Bone marrow (tissue), 2 donors: ENCODE measurements at places on chromosomes 16 and 17.

- no peak for DNase-seq
Measured at GRCh38 chr17:77426676-77427386, 286.1 kb downstream of the SEC14L1 start.

- no peak for DNase-seq
Measured at GRCh38 chr17:28412099-28412498, 6.1 kb upstream of the SLC46A1 start.

DNA sequence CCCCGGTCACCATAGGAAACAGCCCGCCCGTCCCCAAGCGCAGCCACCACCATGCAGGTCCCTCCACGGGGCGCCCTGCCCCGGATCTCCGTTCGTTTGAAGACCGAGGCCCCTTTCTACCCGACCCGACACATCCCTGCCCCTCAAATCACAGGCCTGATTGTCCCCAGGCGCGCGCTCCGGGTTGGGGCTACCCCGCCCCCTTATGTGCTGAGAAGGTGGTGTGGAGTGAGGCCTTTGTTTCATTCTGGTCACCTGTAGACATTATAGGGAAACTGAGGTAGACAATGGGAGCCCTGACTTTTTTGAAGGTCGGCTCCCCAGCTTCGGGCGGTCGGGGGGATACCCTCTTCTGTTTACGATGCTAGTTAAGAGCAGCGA, 763 bp upstream of the ACTG1 start:
- no peak for DNase-seq

- peak; percentile 50 for DNase-seq
Measured at GRCh38 chr16:83899272-83899897, 470 bp downstream of the MLYCD start.

GRCh38 chr17:21376759-21377690, 868 bp downstream of the KCNJ12 start:
- DNase-seq, result no peak

DNA sequence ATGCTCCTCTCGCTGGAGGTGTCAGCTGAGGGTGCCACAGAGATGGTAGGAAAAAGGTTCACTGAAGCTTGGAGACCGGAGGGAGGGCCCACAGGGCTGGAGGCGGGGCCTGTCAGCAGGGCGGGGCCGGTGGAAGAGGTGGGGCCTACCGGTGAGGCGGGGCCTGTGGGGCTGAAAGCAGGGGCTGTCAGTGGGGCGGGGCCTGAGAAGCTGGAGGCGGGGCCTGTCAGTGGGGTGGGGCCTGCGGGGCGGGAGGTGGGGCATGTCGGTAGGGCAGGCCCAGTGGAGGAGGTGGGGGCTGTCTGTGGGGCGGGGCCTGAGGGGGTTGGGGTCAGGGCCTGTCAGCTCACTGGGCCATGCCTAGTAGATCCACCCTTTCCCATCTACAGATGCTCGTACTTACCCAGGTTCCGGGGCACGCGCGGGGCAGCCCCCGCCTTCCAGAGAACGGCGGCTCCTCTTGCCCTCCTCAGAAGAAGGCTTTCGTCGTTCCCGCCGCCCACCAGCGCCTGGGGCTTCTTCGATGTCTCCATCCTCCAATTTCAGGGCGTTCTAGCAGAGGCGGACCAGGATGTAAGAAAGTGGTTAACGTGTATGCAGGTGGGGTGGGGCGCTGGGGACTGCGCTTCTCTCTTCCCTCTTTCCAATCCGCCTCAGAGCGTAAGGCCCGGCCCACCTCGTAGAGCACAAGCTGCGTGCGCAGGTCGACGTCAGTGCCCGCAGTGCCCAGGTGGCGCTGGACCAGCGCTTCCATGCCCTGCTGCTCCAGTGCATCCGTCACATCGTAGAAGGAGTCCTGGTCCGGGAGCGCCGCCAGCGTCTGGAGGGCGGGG, 9.8 kb downstream of the TMEM208 start:
- no peak for DNase-seq

GRCh38 chr16:87824016-87824990, 45.0 kb downstream of the SLC7A5 start:
- DNase-seq, result no peak

DNA sequence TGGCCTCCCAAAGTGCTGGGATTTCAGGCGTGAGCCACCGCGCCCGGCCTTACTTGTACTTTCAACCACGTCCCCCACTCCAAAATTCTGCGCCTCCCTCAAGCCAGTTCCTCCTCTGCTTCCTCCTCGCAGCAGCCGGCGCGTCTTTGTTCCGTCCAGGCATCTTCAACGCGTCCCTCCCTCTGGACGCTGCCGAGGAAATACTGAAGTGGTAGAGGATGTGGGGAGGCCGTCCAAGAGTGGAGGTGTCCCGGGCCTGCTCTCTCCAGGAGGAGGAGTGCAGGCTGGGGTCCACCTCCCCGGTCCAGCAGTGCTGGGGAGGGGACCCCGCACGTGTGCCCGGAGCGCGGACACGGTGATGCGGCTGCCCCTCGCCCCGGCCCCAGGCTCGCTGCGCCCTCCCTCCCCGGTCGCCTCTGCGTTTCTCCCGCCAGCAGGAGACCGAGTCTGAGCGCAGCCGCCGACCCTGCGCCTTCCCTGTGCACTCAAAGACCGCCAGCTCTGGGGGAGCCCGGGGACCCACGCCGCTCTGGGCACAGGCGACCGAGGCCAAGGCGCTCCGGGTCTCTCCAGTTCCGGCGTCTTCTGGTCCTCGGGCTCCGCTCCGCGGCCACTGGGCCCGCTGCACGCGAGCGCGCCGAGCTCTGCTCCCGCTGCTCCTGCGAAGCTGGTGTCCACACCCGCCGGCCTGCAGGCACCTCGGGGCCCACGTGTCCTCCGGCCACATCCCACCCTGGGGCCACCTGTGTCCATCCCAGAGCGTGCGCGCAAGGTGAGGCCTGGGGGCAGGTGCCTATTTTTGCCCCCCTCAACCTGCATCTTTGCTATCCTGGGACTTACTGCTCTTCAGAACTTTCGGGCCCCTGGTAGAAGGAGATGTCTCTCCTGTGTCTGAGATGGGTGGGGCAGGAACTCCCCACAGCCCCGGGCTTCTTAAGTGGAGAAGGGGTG, 31.7 kb downstream of the OSBPL7 start:
- no peak for DNase-seq

- DNase-seq, result peak; percentile 73
Measured at GRCh38 chr16:66728117-66728787, 23.2 kb downstream of the DYNC1LI2 start.

DNA sequence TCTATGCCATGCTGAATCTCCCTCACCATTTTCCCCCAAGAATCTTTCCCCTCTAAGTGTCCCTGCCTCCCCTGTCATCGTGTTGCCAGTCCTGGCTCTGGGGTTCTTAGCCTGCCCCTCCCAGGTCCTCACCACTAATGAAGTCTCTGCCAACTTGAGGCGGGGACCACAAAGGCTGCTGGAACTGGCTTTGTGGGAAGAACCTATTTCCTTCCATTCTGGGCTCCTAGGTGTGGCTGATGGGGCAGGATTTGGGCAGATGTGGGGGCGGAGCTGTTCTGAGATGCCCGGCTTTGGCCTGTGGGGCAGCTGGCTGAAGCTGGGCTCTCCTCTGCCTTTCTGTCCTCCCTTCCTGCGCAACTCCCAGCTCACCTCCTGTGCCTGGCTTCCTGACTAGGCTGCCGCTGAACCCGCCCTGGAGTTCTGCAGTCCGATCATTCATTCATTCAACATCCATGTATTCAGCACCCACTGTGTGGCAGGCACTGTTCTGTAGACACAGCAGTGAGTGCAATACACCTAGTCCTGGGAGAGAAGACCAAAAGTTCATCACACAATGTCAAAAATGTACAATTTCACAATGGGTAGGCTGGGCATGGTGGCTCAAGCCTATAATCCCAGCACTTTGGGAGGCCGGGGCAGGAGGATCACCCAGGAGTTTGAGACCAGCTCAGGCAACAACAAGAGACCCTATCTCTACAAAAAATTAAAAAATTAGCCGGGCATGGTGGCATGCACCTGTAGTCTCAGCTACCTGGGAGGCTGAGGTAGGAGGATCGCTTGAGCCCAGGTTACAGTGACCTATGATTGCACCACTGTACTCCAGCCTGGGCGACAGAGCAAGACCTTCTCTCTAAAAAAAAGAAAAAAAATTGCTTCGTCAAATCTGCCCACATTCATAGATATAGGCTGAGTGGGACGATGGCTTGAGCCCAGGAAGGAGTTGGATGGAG, 1.9 kb upstream of the SNN start:
- DNase-seq, result no peak

DNA sequence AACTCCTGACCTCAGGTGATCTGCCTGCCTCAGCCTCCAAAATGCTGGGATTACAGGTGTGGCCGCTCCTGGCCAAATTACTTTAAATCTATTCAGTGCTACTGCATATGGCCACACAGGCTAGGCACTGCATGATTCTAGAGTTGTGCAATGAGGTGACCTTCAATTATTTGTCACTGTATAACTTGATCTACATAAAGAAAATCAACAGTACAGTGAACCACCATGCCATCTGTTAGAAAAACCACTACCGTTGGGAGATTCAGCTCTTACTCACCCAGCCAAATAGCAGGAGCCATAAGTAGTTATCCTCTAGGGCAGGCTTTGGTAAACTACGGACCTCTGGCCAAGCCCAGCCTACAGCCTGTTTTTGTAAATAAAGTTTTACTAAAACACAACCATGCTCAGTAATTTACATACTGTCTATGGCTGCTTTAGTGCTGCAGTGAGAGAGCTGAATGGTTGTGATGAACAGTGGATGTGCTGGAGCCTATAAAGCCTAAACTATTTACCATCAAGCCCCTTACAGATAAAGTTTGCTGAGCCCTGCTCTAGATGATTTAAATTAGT, 40.7 kb upstream of the TANC2 start:
- no peak for DNase-seq

- DNase-seq, result no peak
Measured at GRCh38 chr16:13070268-13070667, 168.9 kb downstream of the SHISA9 start.

GRCh38 chr17:14089179-14089578, 19.9 kb downstream of the COX10 start:
- no peak for DNase-seq

DNA sequence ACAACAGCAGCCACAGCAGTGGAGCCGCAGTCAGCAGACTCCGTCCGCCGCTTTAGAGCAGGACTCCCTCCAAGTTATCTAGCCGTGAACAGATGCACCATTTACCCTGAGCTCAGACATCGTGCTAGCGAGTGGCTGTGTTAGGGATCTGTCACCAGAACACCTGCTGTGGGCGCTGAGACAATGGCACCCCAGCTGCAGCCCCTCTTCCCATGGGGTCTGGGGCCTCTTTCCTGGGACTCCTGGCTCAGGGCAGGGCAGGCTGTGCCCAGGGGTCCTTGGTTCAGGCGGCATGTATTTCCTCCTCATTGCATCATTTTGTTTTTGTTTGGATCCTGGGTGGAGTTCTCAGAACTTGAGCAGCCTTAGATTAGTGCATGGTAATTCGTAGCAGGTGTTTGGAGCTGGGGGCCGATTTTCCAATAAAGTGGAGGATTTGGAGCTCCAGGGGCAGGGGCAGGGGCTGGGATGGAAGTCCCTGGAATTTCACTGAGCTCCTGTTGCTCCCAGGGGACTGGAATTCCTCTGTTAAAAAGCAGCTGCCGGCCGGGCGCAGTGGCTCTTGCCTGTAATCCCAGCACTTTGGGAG, 23.4 kb downstream of the NMRAL1 start:
- no peak for DNase-seq

- DNase-seq, result no peak
Measured at GRCh38 chr17:34287875-34288274, 2.3 kb downstream of the CCL11 start.

GRCh38 chr17:51046514-51047384, 73.9 kb downstream of the SPAG9 start:
- no peak for DNase-seq

GRCh38 chr17:77370586-77370985, 229.8 kb downstream of the SEC14L1 start:
- DNase-seq, result no peak

DNA sequence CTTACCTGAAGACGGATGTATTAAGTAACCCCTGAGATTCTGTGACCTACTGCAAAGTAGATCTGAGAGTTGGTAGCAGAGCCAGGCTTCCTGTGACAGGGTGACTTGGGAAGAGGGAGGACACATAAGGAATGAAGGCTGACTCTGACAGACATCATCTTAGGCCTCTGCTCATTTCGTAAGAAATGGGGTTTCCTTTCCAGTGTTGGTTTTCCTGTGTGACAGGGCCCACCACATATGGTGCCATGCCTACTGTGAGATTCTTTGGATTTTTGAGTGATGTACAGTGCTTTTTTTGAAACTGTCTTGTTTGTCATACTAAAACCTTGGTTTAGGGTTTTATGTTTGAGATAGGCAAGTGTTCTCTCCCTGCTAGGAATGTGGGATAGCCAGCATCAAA, 12.7 kb downstream of the LIG3 start:
- DNase-seq, result no peak

DNA sequence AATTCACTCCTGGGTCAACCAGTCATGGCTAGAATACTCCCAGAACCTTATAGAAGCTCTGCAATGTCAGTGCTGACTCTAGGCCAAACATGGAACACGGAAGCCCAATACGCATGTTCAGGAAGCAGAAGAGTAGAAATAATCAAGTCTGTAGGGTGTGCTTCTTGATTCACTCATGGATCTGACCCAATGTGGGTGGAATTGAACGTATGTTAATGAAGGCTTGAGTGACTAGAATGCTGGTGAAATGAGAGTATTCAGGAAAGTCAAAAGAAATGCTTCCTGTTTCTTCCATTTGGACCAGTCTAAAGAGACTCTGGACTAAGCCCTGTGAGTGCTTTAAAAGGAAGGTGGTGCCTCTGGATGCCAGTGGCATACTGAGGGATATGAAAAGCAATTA, 395.0 kb downstream of the CDH13 start:
- no peak for DNase-seq

DNA sequence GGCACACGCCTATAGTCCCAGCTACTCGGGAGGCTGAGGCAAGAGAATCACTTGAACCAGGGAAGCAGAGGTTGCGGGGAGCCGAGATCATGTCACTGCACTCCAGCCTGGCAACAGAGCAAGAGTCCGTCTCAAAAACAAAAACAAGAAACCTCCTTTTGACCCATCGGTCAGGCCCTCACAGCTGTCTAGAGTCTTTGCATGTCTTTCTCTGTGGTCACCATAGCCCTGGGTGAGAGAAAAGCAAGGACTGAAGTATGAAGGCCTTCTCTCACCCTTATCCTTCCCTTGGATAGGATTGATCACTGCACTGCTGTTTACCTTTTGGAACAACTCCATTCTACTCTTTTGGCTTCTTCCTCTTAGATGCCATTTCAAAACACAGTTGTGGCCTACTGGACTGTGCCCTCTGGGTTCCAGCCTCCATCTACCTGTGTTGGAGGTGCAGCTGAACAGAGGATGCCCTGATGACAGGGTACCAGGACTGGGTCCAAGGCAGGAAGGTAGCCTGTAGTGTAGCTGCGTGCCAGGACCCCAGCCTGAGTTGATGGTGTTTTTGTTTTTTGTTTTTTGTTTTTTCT, 37.1 kb downstream of the LDHD start:
- no peak for DNase-seq

DNA sequence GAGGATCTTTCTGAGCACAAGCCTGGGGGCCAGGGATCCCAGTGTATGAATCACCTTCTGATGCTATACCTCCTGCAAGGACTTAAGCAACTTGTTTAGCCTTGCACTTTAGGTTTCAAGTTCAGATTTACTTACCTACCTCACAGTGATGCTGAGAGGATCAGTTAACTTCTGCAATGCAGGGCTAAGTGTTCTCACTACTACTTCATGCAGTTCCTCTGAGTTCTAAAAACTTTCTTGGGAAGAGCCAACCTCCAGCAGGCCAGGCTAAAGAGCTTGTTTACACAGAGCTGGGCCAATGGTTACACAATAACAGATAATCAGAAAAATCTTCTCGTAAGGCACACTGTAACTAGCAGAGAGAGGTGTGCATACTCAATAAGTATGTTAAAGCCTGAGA, 13.0 kb downstream of the VEZF1 start:
- DNase-seq, result no peak

- DNase-seq, result peak; percentile 48
Measured at GRCh38 chr16:81478876-81479511, 34.4 kb downstream of the CMIP start.

GRCh38 chr16:76518781-76519180, 241.6 kb downstream of the CNTNAP4 start:
- DNase-seq, result no peak
